ENCODE measurements at places on chromosomes 7 and 10.

GRCh38 chr7:155597753-155598140, 46.7 kb upstream of the RBM33 start:
- no peak for DNase-seq

- no peak for DNase-seq
Measured at GRCh38 chr10:101624526-101625102, 36.5 kb downstream of the DPCD start.

DNA sequence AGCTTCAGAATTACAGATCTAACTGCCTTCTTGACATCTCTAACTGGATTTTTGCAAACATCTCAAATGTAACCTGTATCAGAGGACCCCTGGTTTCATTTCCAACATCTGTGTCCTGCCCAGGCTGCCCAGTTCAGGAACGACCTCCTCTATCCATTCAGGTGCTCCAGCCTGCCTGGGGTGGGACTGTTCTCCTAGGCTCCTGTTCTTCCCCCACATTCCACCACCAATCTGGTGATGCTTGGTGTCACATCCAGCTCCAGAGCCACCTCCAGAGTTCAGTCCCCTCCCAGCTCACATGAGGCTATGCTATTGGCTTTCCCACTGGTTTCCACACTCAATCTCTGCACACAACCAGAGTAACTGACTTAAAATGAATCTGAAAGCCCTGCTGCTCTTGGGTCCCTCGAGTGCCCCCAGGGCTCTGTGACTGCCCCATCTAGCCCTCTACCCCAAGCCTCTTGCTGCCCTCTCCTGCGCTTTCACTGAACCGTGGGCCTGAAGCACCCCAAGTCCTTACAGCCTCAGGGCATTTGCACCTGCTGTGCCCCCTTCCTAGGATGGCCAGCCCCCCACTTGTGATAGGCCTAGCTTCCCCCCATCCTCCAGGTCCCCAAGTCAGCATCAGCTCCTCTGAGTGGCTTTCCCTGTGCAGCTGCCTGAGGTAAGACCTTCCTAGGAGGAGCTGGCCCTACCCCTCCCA, 46.1 kb downstream of the PPIF start:
- peak; percentile 18 for DNase-seq

DNA sequence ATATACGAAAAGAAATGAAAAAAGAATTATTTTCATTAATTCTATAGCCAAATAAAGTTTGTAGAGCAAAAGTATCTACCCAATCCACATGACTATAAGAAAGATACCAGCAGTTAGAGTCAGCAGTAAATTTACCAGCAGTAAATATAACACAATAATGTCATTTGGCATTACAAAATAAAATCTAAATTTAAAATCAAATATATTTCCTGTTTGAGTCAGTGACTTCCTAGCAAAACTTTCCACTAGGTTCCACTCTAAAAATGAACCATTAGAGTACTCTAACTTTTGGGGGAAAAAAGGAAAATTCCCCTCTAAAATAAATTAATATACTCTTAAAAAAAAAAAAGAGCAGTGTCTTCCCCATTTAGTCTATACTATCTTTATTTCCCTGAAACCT, 144.8 kb downstream of the CPEB3 start:
- no peak for DNase-seq

DNA sequence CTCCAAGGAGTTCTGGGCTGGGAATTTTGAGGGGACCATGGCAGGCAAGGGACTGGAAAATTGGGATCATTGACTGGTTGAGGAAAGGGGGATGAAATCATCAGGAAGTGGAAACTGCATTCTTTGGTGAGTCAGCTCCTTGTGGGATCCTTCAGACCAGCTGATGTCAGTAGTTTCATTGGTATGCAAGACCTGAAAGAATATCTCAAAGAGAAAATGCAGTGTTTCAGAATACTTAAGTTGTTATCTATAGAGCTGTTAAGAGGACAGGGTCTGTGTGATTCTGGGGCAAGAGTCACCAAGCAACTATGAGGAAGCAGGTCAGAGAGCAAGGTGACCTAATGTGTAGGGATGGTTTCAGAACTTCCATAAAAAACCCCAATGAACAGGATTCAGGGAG, 595.9 kb upstream of the AUTS2 start:
- DNase-seq, result no peak

GRCh38 chr10:100632027-100632426, 96.3 kb downstream of the HIF1AN start:
- no peak for DNase-seq

DNA sequence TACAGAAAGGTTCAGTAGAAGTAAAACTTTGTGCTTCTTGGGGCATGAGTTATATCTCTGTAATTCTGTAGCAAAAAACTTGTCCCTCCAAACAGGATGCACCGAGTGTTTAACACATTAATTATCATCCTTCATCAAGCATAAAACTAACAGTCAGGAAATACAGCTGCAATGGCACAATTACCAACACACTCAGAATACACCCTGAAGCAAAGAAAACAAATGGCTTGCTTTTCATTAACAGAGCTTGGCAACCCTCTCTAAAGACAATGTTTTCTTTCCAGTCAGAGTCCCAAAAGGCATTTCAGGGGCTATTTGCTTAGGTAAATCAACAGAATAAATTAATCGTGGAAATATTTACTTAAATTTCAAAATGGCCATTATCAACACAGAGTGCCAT, 107.7 kb downstream of the ICA1 start:
- DNase-seq, result no peak

- DNase-seq, result no peak
Measured at GRCh38 chr10:6395606-6396005, 184.5 kb downstream of the PRKCQ start.

- no peak for DNase-seq
Measured at GRCh38 chr7:36806891-36807290, 82.6 kb upstream of the AOAH start.

- no peak for DNase-seq
Measured at GRCh38 chr7:491292-491957, 28.2 kb downstream of the PDGFA start.

GRCh38 chr7:112080441-112080840, 125.8 kb downstream of the DOCK4 start:
- no peak for DNase-seq

- DNase-seq, result no peak
Measured at GRCh38 chr10:111479966-111480365, 403.1 kb downstream of the ADRA2A start.

- no peak for DNase-seq
Measured at GRCh38 chr7:77982926-77983550, 184.5 kb downstream of the PHTF2 start.

DNA sequence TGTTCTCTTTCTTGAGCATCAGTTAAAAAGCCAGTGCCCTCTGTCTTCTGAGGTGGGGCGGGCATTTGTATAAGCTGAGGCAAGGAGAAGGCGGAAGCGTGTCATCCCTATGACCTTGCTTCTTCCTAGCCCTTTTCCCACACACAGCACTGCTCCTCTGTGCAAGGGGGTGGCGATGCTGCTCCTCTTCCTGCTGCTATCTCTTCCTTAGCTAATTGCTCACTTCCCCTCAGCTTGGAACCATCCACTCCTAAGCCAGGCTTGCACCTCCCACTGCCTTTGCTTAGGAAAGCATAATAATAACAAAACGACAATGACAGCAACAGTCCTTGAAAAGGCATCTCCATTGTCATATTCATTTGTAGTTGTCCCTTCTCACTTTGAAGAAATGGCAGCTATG, 366.9 kb downstream of the PHTF2 start:
- no peak for DNase-seq

GRCh38 chr7:149642589-149642988, 130.8 kb downstream of the ZNF467 start:
- no peak for DNase-seq

GRCh38 chr7:137628216-137628615, 218.6 kb downstream of the DGKI start:
- DNase-seq, result no peak

DNA sequence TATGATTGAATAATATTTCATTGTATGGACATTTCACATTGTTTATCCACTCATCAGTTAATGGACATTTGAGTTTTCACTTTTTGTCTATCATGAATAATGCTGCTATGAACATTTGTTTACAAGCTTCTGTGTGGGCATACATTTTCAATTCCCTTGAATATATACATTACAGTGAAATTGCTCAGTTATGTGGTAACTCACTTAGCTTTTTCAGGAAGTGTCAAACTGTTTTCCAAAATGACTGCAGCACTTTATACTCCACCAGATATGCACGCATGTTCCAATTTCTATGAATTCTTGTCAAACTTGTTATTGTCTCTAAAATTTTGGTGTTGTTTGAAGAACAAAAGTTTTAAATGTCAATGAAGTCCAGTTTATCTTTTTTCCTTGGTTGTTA, 401.2 kb downstream of the THSD7A start:
- DNase-seq, result no peak

DNA sequence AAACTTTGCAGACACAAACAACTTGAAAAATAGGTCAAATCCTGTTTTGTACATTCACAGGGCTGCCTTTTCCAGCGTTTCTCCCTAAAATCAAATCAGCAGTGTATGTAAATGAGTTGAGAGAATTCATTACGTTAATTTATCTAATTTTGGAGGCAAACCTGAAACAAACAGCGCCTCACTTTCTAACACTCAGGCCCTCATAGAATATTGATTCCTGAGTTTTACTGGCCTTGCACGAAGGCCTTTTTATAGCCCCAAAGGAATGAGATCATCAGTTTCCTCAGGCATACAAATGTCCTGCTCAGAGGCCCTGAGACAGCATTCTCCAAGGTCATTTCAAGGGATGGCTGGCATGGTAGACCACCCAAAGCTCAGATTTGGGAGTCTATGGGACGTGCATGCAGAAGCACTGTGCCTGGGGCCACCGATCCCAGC, 131.7 kb upstream of the CHST15 start:
- no peak for DNase-seq

DNA sequence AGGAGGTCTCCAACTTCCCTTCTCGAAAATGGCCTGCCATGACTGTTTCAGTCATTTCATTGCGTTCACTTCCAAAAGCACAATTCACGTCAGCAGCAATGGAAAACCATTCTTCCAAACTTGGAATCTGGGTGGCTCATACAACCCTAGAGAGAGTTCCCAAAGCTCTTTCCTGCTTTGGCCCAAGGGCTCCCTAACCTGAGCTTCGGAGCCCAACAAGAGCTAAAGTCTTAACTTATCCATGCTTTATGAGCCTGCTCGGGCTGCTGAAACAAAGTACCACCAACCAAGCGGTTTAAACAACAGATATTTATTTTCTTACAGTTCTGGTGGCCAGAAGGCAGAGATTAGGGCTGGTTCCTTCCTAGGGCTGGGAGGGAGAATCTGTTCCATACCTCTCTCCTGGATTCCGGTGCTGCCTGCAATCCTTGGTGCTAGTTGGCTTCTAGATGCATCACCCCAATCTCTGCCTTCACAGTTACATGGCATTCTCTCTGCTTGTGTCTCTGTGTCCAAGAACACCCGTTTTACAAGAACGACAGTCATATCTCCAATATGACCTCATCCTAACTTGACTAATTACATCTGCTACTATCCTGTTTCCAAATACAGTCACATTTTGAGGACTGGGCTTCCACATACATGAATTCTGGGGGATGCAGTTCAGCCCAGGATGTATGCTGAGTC, 33.5 kb downstream of the CAMK2B start:
- no peak for DNase-seq

GRCh38 chr7:20264623-20265022, 47.4 kb upstream of the MACC1 start:
- DNase-seq, result no peak

DNA sequence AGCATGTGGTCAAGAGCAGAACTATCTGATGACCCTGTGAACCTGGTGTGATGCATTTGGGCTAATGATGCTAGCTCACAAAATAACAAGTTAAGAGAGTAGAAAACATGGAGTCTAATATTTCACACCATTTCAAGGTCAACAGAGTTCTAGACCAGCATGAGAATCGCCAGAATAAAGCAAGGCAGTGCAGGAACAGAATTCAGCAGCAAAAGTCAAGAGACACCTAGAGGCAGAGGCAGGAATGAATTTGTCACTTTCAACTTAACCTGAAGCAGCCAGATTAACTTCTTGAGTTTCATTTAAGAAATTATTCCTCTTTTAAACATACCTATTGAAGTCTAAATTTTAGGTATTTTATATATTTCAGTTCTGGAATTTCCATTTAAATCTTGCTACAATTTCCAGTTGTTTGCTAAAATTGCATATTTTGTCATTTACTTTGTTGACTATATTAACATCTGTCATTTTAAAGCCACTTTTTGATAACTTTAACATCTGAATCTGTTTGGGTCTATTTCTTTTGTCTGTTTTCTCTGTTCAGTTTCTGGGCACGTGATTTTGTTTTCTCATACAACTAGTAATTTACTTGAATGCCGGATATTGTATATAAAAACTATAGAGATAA, 44.2 kb upstream of the PRSS58 start:
- DNase-seq, result no peak

DNA sequence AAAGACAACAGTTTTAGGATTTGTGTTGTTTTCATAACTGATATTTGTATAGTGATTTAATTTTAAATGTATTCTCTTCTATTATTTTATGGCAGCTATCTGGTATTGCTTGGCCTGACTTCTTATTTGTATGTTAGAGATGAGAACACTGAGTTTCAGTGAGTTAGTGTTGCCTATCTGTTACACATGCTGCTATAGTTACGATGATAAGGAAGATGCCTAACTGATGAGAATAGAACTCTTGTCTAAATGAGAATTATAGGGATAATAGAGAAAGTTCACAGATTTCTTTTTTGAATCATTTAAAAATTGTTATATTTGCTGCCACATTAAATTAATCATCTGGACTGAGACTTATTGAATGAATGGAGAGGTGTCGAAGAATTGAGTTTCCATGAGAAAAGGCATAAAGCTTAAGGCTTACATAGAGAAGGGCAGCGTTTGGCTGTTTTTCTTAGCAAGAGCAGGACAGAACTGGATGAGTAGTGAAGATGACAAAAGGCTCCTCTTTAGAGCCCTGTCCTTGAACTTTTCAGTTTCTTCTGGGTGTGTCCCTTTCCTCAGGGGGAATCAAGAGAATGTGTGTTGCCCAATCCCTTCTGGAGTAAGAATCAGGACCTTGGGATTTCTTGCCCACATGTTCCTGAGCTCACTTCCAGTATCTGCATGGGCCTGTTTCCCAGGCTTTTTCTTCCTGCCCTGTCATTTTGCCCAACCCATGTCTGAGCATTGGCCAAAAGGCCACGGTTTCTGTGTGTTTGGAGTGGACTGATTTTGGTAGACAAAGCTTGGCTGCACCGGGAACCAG, 195.6 kb upstream of the CSTF2T start:
- no peak for DNase-seq

DNA sequence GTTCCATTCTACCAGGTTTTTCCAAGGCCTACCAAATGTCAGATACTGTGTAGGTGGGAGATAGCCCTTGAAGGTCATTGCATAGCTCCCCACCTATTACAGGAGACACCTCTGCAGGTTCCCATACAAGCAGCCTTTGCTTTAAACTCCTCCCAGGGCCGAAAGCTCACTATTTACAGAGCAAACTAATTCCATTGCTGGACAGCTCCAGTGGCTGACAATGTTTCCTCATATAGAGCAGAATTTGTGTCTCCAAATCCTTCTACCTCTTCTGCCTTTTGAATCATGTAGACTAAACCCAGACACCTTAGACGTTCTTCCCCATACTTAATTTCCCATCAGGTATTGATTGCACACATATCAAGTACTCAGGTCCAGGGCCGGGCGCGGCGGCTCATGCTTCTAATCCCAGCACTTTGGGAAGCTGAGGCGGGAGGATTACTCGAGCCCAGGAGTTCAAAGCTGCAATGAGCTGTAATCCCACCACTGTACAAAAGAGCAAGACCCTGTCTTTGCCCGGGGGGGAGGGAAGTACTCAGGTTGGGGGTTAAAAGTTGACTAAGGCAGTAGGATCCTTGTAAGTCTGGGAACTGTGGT, 2.1 kb downstream of the CNNM1 start:
- DNase-seq, result no peak

- DNase-seq, result no peak
Measured at GRCh38 chr10:124069341-124070264, 23.8 kb downstream of the CHST15 start.

GRCh38 chr10:122142641-122143237, 128.4 kb upstream of the BTBD16 start:
- DNase-seq, result no peak

Measured in right hindlimb (tissue), 1 donor.